ENCODE measurements at places on chromosomes 7 and 10.

GRCh38 chr10:11698691-11699549 is 43.3 kb upstream of the ECHDC3 start:
- DNase-seq, result no peak

DNA sequence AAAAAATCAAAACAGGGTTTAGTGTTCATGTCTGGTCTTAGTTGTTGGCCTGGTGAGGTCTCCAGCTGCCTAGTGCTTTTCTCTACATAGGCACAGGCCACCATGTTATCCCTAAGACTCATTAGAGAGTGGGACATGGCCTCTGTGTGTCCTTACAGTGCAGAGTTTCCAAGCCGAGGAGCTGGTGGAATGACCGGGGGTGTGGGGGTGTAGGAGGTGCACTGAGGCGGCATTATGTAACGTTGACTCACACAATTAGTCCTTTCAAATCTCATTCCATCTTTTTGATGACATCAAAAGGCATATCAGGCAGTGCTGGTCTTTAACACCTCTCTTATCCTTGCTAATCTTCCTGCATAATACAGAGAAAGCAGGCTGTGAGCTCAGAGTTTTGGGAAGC is 71.3 kb downstream of the MTPN start:
- DNase-seq, result no peak

DNA sequence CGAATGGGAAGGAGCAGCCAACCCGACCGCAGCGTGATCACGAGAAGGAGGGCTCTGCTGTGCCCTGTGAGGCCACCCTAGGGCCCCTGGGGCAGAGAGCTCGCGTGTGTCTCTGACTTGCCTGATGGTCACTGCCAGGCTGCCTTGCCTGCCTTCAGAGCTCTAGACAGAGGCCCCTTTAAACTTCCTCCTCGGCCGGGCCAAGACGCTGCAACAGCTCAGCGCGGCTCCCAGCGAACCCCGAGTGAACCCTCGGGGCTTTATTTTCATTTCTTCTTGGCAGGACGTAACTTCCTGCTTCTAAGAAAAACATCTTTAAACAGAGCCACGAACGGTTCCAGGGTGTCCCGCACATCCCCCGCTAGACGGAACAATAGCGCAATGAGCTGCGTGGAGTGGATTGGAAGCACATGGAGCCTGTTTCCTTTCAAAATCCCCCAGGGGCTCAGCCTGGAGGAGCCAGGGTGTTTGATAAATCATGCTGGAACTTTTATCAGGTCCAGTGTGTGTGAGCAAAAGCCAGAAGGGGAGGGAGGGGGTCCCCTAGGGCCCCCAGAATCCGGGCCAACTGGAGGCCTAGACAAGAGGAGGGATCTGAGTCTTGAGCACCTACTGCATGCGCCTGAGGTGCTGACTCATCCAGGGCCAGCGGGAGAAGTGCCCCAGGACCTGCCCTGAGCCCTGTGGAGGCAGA is 134.1 kb upstream of the GDF10 start:
- DNase-seq, result no peak

GRCh38 chr10:11683529-11684320 is 58.5 kb upstream of the ECHDC3 start:
- DNase-seq, result no peak

- no peak for DNase-seq
Observed at GRCh38 chr7:33220231-33220630, 90.9 kb downstream of the BBS9 start.

GRCh38 chr7:102991077-102991539 is 78.3 kb downstream of the LRRC17 start:
- DNase-seq, result no peak

DNA sequence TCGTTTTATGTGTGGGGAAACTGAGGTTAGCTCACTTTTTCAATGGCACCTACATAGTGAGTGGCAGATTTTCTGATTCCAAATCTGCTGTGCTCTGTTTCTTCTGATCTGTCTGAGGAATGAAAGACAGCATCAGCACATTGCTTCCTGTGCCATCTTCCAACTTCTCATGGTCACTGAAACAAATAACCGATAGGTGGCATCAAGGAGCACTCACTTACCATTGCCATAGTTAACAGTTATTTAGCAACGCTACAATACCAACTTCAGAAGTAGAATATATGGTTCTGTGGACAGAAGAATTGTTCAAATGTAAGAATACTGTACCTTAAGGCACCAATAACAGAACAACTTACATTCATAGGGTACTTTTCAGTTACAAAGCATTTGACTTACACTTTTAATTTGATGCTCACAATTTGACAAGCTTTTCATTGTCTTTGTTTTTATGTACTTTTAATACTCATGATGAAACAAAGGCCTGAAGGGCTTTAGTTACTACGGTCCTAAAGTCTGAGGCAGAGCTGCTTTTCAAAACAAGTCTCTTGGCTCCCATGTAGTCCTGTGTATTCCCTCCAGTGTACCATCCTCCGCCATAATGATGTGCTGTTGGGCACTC is 228.9 kb upstream of the TCF7L2 start:
- DNase-seq, result no peak

Measured in T-helper 2 cell treated with Interferon-gamma antibody and Interleukin-4, amounts not matched to agents 5 μg/mL and 100 μg/mL, for 36 hours (primary cell).